ENCODE measurements at places on chromosomes 4 and X.

DNA sequence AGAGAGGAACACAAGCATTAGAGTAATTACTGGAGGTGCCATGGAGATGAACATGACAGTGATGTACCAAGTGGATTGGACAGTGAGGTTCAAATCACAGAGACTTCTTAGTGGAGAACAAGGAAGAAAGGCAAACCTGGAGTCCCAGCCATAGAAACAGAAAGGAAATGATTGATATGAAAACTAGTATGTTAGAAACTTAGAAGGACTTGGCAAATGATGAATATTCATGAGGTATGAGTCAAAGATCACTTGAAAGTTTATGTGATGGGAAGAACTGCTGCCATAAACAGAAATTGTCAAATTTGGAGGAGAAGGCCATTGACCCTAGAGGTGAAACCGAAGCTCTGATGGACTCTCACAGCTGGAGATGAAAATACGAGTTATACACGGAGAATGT, 88.2 kb downstream of the PHOX2B start:
- DNase-seq: no peak

DNA sequence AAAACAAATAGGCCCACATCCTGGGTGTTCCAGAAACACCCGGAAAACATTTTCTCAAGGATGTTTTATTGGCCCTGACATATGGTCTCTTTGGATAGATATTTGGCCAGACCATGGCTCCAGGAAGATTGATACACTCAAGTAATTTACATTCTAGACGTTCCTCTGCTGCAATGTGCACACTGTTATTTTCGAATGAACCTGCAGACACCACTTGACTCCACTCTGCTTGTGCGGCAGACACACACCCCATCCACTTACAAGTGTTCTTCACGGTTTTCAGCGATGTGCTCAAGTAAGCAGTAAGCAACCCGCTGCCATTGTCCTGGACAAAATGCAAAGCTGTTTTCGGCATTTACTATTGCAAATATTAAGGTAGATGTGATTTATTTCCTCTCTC, 12.0 kb upstream of the GPM6A start:
- no peak for DNase-seq

DNA sequence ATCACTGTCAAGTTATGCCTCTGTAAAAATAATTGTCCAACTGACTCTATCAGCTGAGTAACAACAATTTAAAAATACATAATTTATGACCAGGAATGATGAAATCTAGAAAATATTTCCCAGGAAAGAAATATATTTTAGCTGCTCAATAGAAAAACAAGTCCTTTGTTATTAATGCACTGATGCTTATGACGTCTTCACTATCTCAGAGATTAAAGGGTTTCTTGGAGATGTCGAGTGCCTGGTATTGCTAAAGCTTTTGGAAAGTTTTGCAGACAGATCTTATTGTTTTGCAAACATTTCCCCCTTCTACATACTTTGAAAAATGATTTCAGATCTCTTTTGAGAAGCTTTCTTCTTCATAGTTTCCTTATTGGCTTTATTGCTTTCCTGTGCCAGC, 154.6 kb upstream of the RPS6KA3 start:
- DNase-seq: no peak

GRCh38 chrX:37755025-37755424, 24.8 kb upstream of the CYBB start:
- DNase-seq: peak; percentile 85

DNA sequence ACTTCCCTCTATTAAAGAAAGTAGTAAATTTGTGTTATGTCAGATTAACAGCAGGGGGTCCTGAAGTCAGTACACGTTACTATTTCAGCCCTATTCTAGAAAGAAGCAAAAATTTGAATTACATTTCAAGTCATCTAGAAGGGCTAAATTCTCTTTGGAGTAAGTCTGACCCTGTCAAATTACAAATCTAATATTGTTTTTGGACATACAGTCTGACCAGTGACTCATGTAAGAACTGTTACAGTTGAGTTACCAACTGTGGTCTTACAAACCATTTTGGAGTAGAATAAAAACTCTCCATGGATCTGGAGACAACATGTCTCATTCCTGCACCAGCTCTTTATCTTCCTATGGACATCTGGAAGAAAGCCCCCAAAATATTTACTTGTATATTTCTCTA, 36.0 kb upstream of the GYPA start:
- no peak for DNase-seq

- peak; percentile 53 for DNase-seq
Measured at GRCh38 chrX:12975991-12976558, 1.2 kb downstream of the TMSB4X start.

DNA sequence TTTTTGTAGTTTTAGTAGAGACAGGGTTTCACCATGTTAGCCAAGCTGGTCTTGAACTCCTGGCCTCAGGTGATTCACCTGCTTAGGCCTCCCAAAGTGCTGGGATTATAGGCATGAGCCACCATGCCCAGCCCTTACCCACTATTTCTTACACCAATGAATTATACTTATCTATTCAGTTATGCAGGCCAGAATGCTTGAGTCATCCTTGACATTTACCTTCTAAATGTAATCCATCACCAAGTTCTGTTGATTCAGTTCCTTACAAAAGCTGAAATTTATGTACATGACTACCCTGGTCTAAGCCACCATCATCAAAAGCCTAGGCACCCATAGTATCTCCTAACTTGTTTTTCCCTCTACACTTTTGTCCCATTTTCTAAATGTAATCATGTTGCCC, 585.7 kb downstream of the IL15 start:
- no peak for DNase-seq

GRCh38 chr4:99219479-99219878, 433 bp upstream of the ADH6 start:
- no peak for DNase-seq

GRCh38 chrX:117274965-117275364, 812.2 kb upstream of the CT83 start:
- DNase-seq: no peak

DNA sequence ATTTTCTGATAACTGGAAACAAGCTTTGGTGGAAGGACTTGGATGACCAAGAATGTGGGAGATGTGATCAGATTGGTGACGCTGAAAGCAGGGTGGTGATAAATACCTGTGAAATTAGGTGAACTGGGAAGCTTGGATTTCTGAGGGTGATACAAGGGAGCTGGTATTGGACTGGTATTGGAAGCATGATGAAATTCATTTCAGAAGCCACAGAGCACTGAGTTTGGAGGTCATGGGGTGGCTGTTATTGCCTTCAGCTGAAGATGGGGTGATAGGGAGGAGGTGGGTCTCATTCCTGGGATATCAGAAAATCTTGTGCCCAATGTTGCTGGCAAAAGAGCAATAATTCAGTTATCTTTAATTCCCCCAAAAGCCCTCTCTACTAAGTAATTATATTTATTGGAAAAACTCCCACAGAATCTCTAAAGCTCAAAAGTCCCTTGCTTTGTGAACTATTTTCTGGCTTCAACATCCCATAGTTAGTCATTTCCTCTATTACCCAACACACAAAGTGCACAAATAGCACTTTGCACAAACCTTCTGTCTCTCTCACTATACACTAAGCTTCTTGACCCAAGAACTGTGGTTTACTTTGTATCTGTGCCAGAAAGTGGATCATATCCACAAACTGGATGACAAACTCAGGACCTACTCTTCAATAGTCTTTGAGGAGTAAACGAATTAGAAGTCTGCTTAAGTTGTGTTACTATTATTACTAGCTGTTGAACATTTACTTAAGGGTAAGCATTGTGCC, 23.1 kb upstream of the CAMK2D start:
- DNase-seq: no peak

DNA sequence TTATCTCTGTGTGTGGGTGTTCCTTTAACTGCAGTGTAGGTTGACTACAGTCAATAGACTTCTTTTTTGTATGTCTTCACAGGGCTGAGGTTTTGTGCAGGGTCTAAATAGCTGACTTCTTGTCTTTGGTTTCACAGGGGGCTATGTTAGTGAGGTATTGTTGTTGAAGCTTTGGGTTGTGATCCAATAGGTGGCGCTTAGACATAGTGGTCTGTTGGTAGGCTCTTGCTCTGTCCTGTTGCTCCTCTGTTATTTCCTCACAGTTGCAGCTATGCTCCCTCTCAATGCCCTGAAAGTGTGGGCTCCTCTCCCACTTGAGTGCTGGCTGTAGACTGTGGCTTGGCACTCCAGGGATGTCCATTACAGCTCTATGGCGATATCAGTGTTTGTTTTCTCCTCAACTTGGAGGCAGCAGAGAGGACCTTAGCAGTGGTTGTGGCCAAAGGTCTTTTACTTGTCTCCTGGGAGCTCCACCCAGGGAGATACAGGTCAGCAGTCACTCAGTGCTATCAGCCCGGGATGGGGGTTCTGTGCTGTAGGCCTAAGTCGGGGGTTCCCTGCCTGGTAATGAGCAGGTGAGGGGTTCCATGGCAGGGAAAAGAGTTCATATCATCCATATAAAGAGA, 14.0 kb downstream of the POF1B start:
- DNase-seq: no peak

- DNase-seq: no peak
Measured at GRCh38 chr4:169098054-169098497, 88.0 kb upstream of the CBR4 start.

GRCh38 chrX:11423362-11423818, 130.2 kb downstream of the AMELX start:
- DNase-seq: no peak

DNA sequence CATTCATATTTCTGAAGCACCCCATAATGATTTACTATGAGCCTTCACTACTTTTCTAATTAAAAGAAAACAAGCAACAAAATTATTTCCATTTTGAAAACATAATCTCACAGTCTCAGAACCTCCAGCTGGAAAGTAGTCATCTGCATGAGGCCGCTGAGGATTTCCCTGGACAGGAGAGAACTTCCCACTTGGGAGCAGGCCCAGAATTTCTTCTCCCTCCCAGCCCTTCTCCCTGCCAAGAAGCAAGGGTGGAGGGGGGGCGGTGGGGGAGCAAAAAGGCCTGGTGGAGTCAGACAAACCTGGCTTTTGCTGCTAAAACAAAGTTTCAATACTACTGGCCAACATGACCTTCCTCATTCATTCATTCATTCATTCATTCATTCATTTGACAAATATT, 167.3 kb downstream of the PJA1 start:
- no peak for DNase-seq

DNA sequence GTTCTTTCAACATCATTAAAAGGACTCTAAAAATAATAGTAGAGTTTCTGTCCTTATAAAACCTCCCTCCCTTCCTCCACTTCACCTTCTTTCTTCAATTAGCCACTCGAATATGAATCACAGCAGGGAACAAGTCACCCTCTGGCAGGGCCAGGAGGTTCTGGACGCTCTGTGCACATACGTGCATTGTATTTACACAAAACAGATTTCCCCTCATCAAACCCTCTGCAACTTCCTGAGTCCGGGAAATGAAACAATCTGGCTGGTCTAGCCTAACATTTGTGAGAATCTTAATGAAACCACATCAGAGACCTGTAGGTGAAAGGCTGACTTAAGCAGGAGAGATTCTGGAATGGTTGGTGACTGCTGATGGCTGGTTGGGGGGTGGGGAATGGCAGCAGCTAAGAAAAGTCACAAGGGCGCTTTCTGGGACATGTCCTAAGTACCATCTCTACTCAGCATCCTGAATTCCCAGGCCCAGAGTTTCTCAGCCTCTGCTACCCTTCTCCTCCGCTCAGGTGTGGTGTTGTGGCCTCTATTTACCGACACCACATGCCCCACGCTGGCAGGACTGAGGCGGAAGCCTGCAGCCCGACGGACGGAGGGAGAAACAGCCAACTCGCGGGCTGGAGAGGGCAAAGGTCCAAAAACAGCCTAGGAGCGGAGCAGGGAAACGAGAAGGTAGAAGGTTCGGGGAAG, 1.0 kb downstream of the ZDHHC9 start:
- no peak for DNase-seq
